ENCODE measurements at places on chromosomes 3 and 15. TPM values are rescaled to one million over a fixed set of nuclear protein-coding genes. Genes with fewer than 3 reads are reported as not detected.

DNA sequence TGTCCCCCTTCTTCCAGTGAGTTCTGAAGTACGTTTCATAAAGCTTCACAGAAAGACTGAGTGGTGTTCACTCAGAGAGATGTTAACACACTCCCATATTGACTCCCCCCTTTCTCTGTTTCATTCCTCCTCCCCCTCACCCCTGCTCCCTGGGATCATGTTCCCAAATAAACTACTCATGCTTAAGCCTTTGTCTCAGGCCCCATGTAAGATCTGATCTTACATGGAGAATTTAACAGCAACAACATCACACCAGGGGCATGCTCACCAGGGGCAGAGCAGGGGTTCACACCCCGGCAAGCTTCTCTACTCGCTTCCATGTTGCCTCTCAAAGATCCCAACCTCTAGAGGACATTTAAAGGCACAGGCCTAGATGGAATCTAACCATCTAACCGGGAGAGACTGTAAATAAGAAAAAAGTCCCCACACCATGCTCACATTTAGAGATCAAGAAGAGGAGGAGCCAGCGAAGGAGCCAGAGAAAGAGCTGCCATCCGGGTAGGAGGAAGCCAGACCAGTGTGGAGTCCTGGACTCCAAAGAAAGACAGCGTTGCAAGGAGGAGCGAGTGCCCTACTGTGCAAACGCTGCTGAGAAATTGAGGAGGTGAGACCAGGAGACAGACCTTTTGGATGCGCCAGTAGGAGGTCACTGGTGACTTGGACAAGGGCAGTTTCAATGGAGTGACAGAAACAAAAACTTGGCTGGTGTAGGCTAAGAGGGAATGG, 21.4 kb upstream of the SRP14 start:
- H3K36me3 ChIP-seq = no peaks in the 10 kb centered on the region
- H3K4me1 ChIP-seq = peaks cover 24% of the 10 kb centered on the region
- no peak for DNase-seq
- H3K27ac ChIP-seq = no peak overlapping the region
- no peaks in the 10 kb centered on the region for H3K27me3 ChIP-seq

DNA sequence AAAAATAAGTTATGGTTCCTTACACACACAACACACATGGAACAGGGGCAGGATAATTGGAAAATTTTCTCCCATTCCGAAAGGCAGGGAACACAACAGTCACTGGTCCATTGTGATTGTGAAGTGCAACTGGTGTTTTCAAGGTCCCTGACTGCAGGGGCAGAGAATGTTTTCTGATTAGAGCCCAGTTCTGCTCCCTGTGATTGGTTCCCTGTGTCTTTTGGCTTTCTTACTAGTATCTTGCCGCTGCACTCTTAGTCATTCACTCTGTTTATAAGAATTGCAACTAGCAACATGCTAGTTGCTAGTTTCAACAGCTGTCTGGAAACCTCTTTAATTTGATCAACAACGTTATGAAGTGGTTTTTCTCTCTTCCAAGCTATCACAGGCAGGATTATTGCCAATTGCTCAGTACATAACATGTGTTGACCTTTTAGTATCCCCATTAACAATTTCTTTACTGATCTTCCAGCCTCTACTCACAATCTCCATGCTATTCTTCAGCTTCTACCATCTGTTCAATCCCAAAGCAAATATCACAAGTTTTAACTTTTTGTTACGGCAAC, 177.5 kb downstream of the EPHA6 start:
- no peaks in the 10 kb centered on the region for H3K4me1 ChIP-seq

DNA sequence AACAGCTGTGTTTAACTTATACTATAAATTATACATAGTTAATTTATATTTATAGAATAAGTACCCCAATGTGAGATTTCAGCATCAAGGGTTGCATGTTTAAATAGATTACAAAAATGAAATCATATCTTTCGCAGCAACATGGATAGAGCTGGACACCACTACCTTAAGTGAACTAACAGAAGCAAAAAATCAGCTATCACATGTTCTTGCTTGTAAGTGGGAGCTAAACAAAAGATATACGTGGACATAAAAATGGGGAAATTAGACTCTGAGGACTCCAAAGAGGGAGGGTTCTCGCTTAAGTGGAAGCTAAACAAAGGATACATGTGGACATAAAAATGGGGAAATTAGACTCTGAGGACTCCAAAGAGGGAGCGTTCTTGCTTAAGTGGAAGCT, 626.5 kb upstream of the DPPA4 start:
- no peak for DNase-seq
- H3K27me3 ChIP-seq = no peaks in the 10 kb centered on the region
- H3K4me1 ChIP-seq = no peaks in the 10 kb centered on the region
- H3K27ac ChIP-seq = no peak overlapping the region
- no peak overlapping the region for H3K4me3 ChIP-seq
- H3K36me3 ChIP-seq = no peaks in the 10 kb centered on the region

- peaks cover 23% of the 10 kb centered on the region for H3K27me3 ChIP-seq
- DNase-seq = no peak
- H3K4me3 ChIP-seq = no peak overlapping the region
- peaks cover 4% of the 10 kb centered on the region for H3K4me1 ChIP-seq
Observed at GRCh38 chr3:138429665-138430064, 4.8 kb upstream of the ESYT3 start.

DNA sequence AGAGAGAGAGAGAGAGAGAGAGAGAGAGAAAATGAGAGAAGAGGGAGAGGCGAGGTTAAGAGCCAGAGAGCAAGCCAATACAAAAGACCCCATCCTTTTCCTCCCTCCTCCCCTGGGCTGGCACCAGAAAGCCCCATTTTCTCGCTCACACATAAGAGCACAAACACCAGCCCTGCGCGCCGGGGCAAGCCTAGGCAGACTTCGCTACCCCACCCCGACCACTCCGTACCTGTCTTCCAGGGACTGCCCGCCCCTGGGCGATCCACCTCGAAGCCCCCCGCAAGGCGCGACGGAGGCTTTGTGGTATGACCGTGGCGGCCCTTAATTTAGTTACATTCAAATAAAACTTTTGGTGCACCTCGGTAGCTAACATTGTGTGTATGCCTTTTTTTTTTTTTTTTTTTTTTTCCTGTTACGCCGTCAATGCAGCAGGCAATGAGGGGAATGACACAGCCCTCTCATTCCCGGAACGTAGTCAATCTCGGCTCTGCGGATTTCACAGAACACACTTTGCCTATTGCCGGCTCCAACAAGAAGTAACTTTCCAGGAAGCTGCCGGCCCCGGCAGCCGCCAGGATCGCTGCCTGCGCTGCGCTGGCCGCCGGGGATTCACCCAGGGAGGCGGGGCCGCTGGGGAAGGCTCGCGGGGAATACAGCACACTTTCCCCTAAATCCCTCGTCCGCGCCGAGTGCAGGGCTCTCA, 7.7 kb downstream of the BCL6 start:
- H3K27me3 ChIP-seq = no peaks in the 10 kb centered on the region
- DNase-seq = peak; percentile 64
- H3K4me1 ChIP-seq = peaks cover 51% of the 10 kb centered on the region
- peaks cover 17% of the 10 kb centered on the region for H3K36me3 ChIP-seq

DNA sequence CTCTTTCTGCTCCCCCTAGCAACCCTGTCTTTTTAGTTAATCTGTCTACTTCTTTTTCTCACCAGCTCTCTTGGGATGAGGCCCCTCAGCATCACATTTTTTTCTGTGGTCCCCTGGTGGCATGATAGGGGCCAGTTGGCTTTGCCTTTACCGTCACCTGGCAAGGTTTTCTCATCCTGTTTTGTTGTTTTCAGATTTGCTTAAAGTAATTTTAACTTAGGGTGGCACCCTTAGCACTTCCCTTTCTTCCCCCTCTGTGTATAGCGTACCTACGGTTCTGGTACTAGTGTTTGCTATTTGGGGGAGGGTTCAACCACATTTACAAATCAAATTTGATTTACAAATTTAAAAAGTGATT, 35.6 kb downstream of the PDCD6IP start:
- H3K27ac ChIP-seq = no peak overlapping the region
- H3K4me3 ChIP-seq = no peak overlapping the region
- DNase-seq = no peak
- H3K27me3 ChIP-seq = no peaks in the 10 kb centered on the region
- peaks cover 14% of the 10 kb centered on the region for H3K36me3 ChIP-seq
- no peaks in the 10 kb centered on the region for H3K4me1 ChIP-seq

GRCh38 chr3:171366043-171366442, 94.2 kb downstream of the TNIK start:
- DNase-seq = no peak
- no peaks in the 10 kb centered on the region for H3K27me3 ChIP-seq
- H3K27ac ChIP-seq = no peak overlapping the region
- H3K36me3 ChIP-seq = no peaks in the 10 kb centered on the region
- no peak overlapping the region for H3K4me3 ChIP-seq
- no peaks in the 10 kb centered on the region for H3K4me1 ChIP-seq

DNA sequence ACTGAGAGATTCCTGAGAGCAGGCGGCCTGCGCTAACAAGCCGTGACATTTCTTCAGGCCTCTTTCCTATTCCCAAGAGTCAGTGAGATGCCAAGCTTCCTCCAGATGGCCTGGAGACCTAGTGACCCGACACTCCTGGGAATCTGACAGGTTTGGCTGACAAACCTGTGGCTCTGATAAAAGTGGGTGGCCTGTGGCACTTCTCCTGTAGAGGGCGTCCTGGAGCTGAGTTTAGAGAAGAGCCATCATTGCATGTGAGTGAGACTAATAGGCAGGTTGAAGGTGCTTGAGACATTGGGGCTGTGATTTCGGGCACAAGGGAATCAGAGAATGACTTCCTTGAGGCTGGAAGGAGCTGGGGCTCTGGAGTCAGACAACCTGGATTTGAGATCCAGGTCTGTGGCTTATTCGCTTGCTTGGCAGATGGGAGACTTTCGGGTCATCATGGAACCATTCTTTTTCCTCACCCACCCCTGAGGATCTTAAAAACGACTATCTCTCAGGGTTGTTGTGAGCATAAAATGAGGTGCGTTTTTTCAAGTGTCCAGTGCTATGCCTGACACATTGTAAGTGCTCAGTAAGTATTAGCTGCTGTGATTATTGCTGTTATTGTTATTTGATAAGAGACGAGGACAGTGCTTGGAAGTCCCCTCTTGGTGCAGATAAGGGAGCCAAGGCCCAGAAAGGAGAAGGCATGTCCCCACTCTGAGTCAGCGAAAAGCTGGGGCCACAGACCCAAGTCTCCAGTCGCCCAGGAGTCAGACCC, 77.2 kb downstream of the SCN10A start:
- no peaks in the 10 kb centered on the region for H3K36me3 ChIP-seq
- no peak overlapping the region for H3K27ac ChIP-seq
- H3K4me3 ChIP-seq = no peak overlapping the region
- DNase-seq = no peak
- no peaks in the 10 kb centered on the region for H3K27me3 ChIP-seq

- H3K4me1 ChIP-seq = peaks cover 8% of the 10 kb centered on the region
- H3K27me3 ChIP-seq = peaks cover 3% of the 10 kb centered on the region
- peak; percentile 80 for DNase-seq
- H3K4me3 ChIP-seq = no peak overlapping the region
- H3K36me3 ChIP-seq = no peaks in the 10 kb centered on the region
- no peak overlapping the region for H3K27ac ChIP-seq
Observed at GRCh38 chr3:122635789-122636188, 44.9 kb upstream of the PARP14 start.

GRCh38 chr3:106824856-106825255, 552.4 kb upstream of the CCDC54 start:
- H3K27ac ChIP-seq = peak overlapping the region; percentile 80
- no peaks in the 10 kb centered on the region for H3K36me3 ChIP-seq
- H3K4me1 ChIP-seq = peaks cover 44% of the 10 kb centered on the region
- no peaks in the 10 kb centered on the region for H3K27me3 ChIP-seq
- no peak overlapping the region for H3K4me3 ChIP-seq

MST1R gene
- 0.57 TPM for total RNA-seq

All from astrocyte (in vitro differentiated cells and primary cell).